Forelimb muscle (tissue), 1 donor: ENCODE measurements at places on chromosomes 7 and 10. TPM values are rescaled to one million over a fixed set of nuclear protein-coding genes. Genes with fewer than 3 reads are reported as not detected.

Gene POLR2J2
- 2.7 TPM for polyA plus RNA-seq

Gene ORAI2
- 7.4 TPM for polyA plus RNA-seq

Gene CCDC136
- 22.9 TPM for polyA plus RNA-seq

Gene GPNMB
- polyA plus RNA-seq, result 38.0 TPM

Gene NUTM2E
- polyA plus RNA-seq, result 0.59 TPM

Gene ERVW-1
- 1.4 TPM for polyA plus RNA-seq

Gene FKBP9
- polyA plus RNA-seq, result 135 TPM

Gene TUBAL3
- 0.20 TPM for polyA plus RNA-seq

Gene SLC18A2
- 0.29 TPM for polyA plus RNA-seq

Gene DPCD
- 14.1 TPM for polyA plus RNA-seq

Gene SLC13A4
- 1.8 TPM for polyA plus RNA-seq

Gene TFR2
- 0.90 TPM for polyA plus RNA-seq

Gene VSTM4
- 40.9 TPM for polyA plus RNA-seq

Gene ASB13
- polyA plus RNA-seq, result 12.2 TPM

Gene MAT1A
- polyA plus RNA-seq, result not detected

Gene TMEM236
- 0.46 TPM for polyA plus RNA-seq

- DNase-seq, result no peak
These were observed 285.4 kb downstream of the GPR37 start for GRCh38 chr7:124480036-124480820.

GRCh38 chr10:125607689-125608290 lies 75.2 kb downstream of the TEX36 start:
- no peak for DNase-seq

DNA sequence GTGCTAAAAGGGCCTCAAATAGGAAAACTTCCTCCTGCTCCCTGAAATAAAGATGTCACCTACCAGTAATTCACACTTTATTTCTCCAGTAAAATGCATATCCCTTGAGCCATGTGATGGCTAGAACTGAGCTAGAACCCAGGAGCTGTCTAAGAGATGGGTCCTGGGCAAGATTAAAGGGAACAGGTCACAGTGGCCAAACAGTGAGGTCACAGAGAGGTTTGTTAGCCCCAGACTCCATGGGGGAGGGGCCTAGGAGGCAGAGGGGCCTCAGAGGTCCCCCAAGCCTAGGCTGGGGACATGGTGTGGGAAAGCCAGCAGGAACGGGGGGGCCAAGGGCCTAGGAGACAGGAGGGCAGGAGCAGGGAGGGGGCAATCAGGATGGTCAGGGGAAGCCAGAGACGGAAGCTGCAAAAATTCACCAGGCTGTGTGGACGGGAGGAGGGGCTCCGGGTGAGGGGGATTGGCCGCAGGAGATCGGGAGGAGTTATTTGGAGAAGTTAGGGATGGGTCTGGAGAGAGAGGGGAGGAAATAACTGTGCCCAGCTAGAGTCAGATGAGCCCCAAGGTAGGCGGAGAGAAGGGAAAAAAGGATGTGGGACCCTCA lies 3.3 kb downstream of the FBXO24 start:
- no peak for DNase-seq

- no peak for DNase-seq
These were observed 185.1 kb upstream of the ADO start for GRCh38 chr10:62619413-62619738.

DNA sequence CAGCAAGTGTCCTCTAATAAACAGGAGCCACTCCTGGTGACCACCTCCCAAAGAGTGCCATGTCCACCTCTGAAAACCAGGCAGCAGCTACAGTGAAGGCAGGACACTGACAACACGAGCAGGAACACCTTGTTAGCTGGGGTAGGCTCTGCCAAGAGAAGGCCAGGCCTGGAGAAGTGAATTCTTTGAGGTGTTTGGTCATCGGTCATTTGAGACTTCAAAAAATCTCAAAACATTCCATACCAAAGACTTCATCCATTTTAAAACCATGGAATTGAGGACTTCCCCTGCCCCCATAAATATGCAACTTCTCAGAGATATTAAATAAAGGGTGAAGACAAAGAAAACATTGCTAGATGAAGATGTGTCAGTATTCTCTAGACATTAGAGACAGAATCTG lies 28.4 kb upstream of the OPALIN start:
- DNase-seq, result no peak

- DNase-seq, result no peak
These were observed 84.1 kb downstream of the ZNF467 start for GRCh38 chr7:149689291-149689721.

DNA sequence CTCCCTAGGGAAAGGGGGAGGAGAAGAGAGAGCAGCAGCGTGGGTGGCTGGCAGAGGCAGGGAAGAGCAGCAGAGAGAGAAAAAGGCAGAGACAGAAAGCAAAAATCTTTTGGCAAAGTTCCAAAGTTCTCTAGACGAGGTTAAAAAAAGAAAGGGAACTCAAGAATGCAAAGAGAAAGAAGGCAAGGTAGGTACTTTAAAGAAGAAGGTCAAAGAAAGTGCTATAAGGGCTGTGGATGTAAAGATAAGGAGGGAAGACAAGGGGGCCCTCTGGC lies 20.2 kb upstream of the OPTN start:
- DNase-seq, result no peak

DNA sequence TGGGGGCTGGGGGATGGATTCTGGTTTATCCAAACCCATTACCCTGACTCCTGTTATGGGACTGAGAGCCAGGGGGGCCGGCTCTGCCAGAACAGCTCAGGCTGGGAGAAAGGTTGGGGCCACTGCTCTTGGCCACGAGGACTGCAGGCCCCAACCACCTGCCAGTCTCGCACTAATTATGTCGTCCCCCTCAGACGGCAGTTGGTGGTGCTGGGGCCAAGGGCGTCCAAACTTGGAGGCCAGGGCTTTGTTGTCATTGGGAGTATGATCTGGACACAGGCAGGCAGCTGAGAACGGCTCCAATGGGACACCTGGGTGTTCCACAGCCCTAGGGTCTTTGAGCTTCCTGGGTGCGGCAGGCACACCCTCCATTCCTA lies 34.7 kb downstream of the DRGX start:
- no peak for DNase-seq

DNA sequence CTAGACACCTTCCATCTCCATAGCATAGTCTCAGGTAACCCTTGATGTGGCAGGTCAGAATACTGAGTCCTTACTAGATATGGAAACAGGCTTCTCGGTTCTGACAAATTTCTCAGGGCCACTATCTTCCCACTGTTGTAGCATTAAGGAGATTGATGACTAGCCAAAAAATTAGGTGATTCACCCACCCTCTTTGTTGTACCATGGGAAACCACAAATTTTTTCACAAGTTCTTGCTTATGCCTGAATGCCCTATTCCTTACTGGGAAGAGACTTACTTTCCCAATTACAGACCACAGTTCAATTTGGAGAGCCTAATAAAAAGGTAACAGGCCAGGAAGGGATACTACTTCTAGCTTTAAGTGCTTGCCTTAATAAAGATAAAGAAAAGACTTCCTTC lies 948.8 kb downstream of the GRM8 start:
- no peak for DNase-seq

- no peak for DNase-seq
These were observed 88.1 kb upstream of the IFRD1 start for GRCh38 chr7:112362053-112362650.

GRCh38 chr7:1059200-1060091 lies 15.1 kb downstream of the GPR146 start:
- no peak for DNase-seq

- DNase-seq, result no peak
These were observed 24.0 kb upstream of the INPP5F start for GRCh38 chr10:119701861-119702260.

GRCh38 chr10:55233090-55233489 lies 432.1 kb upstream of the PCDH15 start:
- no peak for DNase-seq

GRCh38 chr7:122067077-122067476 lies 77.0 kb downstream of the AASS start:
- DNase-seq, result no peak

DNA sequence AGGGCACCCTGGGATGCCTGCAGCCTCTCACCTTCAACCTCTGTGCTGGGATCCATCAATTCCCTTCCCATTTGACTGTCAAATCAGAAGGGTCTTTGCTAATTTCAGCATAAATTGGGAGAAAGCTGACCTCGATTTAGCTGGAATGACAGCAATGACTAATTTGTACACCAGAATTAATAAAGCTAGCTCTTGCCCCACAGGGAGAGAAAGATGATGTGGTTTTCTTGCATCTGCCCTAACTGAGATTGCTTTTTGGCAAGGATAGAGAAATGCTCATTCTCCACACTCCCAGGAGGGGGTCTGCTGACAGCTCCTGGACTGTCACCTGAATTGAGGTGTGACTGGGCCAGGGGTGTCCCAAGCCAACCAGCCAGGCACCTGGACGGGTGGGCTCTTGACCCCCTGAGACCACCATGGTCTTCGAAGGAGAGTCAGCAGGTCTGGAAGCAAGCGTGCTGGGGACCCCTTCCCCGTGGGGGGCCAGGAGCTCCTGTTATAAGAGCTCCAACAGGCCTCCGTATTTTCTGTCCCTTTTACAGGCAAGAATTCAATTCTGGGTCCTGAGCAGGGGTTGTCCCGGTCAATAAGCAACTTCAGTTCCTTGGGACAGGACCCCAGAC lies 42.1 kb downstream of the RBM17 start:
- no peak for DNase-seq

DNA sequence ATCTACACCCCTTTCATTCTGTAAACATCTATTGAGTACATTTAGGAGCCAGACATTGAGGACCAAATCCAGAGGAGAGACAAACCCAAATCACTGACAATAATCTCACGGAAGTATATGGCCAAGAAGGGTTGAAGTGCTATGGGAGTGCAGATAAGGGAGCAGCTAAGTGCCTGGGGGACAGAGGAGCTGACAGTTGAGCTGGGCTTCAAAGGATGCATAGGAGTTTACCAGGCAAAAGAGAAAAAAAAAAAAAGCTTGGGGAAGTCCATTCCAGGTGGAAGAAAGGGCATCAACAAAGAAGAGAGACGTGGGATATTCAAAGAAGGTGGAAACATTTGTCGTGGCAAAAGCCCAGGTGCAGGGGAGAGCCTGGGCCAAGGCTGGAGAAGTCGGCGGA lies 60.5 kb upstream of the NANOS1 start:
- no peak for DNase-seq

DNA sequence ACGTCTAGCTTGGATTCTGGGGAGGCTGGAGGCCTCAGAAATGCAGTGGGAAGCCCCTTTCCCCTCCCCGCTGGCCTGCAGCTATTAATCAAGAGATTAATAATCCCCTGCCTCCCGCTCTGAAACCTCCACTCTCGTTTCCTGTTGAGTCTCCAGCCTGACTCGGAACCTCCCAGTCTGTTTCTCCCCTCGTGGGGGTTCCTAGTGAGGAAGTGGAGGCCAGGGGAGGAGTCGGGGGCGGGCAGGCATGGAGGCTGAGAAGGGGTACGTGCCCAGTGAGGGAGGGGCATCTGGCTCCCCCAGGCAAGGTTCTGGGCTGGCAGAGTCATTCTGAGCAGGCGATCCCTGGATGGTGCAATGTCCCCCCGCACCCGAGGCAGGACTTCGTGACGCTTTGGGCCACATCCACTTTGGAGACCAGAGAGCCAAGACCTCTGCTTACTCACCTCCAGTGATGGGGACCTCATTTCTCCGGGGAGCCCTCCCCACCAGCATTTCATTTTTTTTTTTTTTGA lies 73.6 kb downstream of the COL26A1 start:
- no peak for DNase-seq

- DNase-seq, result no peak
These were observed 197.0 kb upstream of the PRSS58 start for GRCh38 chr7:142454862-142455261.

DNA sequence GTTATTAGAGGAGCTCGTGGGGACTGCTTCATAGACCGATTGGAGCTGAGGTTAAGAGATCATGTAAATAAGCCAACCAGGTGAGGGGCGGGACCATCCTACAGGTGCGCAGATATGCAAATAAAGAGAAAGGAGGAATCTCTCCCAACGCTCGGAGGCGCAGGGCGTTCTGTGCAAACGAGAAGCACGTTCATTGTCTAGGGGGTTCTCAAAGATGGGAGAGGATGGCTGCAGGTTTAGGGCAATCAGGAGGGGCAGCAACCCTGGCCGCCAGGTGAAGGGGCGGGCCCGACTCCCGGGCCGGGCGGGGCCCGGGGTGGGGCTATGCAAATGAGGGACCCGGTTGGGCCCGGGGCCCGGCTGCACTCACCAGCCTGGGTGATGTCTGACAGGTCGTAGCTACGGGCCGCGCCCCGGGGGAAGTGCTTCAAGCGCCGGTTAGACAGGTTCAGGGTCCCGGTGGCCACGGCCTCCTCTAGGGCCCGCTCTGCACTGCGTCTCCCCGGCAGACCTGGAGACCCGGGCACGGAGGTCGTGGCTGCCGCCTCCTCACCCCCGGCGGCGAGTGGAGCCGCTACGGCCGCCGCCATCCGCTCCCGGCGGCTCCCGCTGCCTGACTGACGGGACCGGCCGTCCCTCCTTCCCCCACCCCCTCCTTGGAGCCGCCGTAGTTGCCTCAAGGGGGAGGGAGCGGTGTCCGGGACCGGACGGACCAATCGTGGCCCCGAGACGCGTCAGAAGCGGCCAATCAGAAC lies at the start of gene LRCH4:
LRCH4 (minus strand) TSS at position 619 of the 755 bp plus-strand sequence; CDS start at position 590, 29 bp downstream.
- DNase-seq, result no peak

GRCh38 chr7:91720260-91720937 lies 160.1 kb downstream of the MTERF1 start:
- no peak for DNase-seq

- DNase-seq, result no peak
These were observed 63.2 kb upstream of the BMPER start for GRCh38 chr7:33842150-33842549.

GRCh38 chr10:116490028-116490662 lies 55.6 kb upstream of the PNLIP start:
- no peak for DNase-seq

- no peak for DNase-seq
These were observed 86.7 kb upstream of the IL6 start for GRCh38 chr7:22640269-22640668.
